ENCODE measurements at places on chromosomes 3 and 15. TPM values are rescaled to one million over a fixed set of nuclear protein-coding genes. Genes with fewer than 3 reads are reported as not detected.

CLEC3B gene
- not detected for total RNA-seq

BLM gene
- total RNA-seq = 23.9 TPM

ACTC1 gene
- not detected for total RNA-seq

SPINT1 gene
- 32.7 TPM for total RNA-seq

CCR8 gene
- total RNA-seq = not detected

C3orf20 gene
- total RNA-seq = not detected

MORF4L1 gene
- 360 TPM for total RNA-seq

MAP1A gene
- 1.6 TPM for total RNA-seq

PTPN9 gene
- 38.4 TPM for total RNA-seq

CYFIP1 gene
- 159 TPM for total RNA-seq

HERC2 gene
- 69.7 TPM for total RNA-seq

GOLGA8T gene
- not detected for total RNA-seq

RLBP1 gene
- total RNA-seq = not detected

TPRG1 gene
- not detected for total RNA-seq

GPR149 gene
- total RNA-seq = not detected

SLC2A2 gene
- 0.13 TPM for total RNA-seq

CNTN4 gene
- total RNA-seq = not detected

ARGFX gene
- not detected for total RNA-seq

TAMM41 gene
- total RNA-seq = 10.8 TPM

Measured in Panc1 (cell line).